ENCODE measurements at places on chromosomes 7 and 10.

GRCh38 chr7:74028321-74028838, 407 bp downstream of the ELN start:
- no peak for DNase-seq

- no peak for DNase-seq
These were observed 20.1 kb upstream of the HDAC9 start for GRCh38 chr7:18475488-18475887.

DNA sequence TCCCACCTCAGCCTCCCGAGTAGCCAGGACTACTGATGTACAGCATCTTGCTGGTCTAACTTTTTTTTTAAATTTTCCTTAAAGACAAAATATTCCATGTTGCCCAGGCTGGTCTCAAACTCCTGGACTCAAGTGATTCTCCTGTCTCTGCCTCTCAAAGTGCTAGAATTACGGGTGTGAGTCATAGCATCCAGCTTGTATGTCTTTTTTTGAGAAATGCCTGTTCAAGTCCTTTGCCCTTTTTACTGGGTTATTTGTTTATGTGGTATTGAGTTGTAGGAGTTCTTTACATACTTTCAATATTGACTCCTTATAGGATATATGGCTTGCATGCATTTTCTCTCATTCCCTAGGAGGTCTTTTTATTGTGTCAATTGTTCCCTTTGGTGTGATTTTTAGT, 486.4 kb downstream of the MAGI2 start:
- no peak for DNase-seq

GRCh38 chr10:104260775-104261115, 6.1 kb downstream of the GSTO1 start:
- no peak for DNase-seq

GRCh38 chr10:103820101-103821062, 35.0 kb downstream of the SH3PXD2A start:
- no peak for DNase-seq

GRCh38 chr10:90462749-90463470, 394.9 kb downstream of the HTR7 start:
- DNase-seq = no peak

DNA sequence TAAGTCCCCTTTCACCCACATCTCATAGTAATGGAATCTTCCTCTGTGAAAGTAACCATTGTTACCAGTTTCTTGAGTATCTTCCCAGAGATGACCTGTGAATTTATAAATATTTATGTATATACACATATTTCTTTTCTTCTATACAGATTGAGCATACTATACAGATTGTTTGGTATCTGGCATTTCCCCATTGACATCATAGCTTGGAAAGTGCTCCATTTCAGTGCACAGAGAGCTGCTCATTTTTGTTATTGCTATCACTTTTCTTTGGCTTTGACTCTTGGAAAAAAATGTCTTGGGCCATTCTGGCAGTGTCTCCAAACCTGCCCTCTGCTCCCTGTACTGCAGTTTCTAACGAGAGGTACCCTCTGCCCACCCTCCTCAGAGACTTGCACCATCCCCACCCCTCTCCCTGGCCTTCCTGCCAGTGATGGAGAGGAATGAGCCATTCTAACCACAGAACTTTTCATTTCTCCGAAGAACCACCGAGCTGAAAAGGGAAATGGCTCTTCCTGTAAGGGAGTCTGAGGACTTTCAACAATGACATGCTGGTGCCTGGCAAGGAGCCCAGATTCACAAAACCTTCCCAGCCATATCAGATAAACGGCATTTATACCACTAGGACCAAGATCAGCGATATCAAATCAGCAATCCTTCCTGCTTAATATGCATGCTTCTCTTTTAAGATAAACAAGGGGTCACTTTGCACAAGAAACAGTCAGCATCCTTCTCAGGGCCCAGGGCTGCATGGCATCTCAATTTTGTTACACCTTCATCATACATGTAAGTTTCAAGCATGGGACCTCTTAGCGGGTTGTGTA, 19.7 kb upstream of the CCSER2 start:
- peak; percentile 30 for DNase-seq

- no peak for DNase-seq
These were observed 654.9 kb downstream of the KCNMA1 start for GRCh38 chr10:76982671-76983070.

All from stimulated activated CD4-positive, alpha-beta T cell treated with anti-CD3 and anti-CD28 coated beads, Interleukin-4, amount 100 ng/mL, for 1 hour (primary cell).